ENCODE measurements at places on chromosomes 11 and 22. TPM values are rescaled to one million over a fixed set of nuclear protein-coding genes. Genes with fewer than 3 reads are reported as not detected.

OVOL1 gene
- total RNA-seq = 12.5 TPM

DGAT2 gene
- total RNA-seq = 1.8 TPM

SHISAL1 gene
- not detected for total RNA-seq

TMPRSS13 gene
- total RNA-seq = 0.51 TPM

CCDC89 gene
- total RNA-seq = not detected

CCDC88B gene
- 4.8 TPM for total RNA-seq

SYNGR1 gene
- 4.7 TPM for total RNA-seq

MFRP gene
- not detected for total RNA-seq

RHOG gene
- total RNA-seq = 47.3 TPM

FGF19 gene
- total RNA-seq = not detected

YPEL4 gene
- total RNA-seq = 0.86 TPM

SCGB1D4 gene
- total RNA-seq = not detected

KDM4D gene
- total RNA-seq = 1.8 TPM

CCDC116 gene
- 0.29 TPM for total RNA-seq

PTPN5 gene
- 0.07 TPM for total RNA-seq

KCNK4 gene
- not detected for total RNA-seq

ISX gene
- not detected for total RNA-seq

GLYAT gene
- total RNA-seq = not detected

FOLH1 gene
- not detected for total RNA-seq

SCGB1D2 gene
- not detected for total RNA-seq

IZUMO1R gene
- total RNA-seq = not detected

APOA4 gene
- not detected for total RNA-seq

PRSS23 gene
- total RNA-seq = 64.2 TPM

SLC7A4 gene
- 0.29 TPM for total RNA-seq

DGCR2 gene
- 51.7 TPM for total RNA-seq

METTL15 gene
- total RNA-seq = 9.1 TPM

TSG101 gene
- 124 TPM for total RNA-seq
